ENCODE measurements at places on chromosomes 6 and 20.

DNA sequence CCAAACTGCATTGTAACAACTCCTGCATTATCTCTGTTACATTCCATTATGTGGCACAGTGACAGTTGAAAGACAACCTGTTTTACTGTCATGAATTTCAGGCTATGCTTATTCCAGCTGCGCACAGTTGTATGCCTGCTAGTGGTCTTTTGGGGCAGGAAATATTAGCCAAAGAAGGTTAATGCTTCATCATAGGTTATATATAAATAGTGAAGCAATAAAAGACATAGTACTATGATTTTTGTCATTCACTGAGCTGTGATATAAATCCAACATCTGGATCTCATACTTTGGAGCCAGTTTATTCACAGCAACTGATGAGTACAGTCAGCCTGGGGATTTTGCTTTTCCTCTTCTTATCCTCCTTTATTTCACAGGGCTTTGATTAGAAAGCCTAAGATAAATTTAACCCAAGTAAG, 55.6 kb downstream of the FILIP1 start:
- no peak for DNase-seq

GRCh38 chr6:131838051-131838450, 30.2 kb downstream of the ENPP1 start:
- no peak for DNase-seq

DNA sequence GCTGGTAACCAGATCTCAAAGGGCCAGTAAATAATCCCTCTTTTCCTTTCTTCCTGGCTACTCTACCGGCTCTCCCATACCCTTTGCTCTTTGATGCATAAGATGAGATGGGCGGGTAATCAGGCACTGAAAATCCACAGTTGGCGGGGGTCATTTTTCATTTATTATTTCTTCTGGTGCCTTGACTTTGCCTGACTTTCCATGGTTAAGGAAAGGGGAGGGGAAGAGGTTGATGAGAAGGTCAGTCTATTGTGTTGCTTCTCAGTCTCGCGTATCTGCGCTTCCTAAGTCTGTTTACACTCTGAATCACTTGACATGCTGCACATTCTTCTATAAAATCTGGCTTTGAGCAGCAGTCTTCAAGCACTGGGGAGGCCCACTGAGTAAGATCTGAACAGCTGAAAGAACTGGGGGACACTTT, 121.1 kb upstream of the HDGFL1 start:
- no peak for DNase-seq

DNA sequence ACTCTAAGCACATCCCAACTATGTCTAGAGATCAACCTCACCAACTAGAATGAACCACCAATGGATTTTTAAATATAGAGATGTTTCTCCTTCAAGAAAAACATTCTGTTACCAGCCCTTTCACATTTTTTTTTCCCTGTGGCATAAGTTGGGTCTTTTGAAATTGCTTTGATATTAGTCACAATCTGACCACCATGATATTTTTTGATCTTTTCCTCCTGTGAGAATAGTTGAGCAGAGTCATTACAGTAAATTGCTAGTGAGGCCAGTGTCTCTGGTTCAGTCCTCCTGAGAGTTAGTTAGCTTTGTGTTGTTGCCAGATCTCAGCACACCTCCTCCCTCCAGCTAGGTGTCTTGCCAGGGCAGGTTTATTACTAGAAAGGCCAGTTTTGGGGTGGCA, 79.7 kb upstream of the MYLIP start:
- no peak for DNase-seq

DNA sequence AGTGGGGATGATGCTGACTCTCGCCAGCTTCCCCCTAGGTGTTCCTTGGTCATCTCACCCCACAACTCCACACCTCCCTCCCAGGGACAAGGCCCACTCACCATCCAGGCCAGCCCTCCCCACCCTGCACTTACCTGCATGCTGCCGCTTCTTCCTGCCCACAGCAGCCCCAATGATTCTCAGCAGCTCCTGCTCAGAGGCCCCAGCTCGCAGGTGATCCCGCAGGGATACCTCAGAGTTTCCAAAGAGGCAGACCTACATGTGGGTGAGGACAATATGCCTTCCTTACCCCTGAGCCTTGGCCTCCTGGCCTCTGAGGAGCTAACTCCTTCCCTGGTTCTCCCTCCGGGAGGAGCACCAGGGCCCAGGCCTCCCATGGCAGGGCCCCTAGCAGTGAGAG, 24.6 kb downstream of the MOCS1 start:
- no peak for DNase-seq

All from C1 segment of cervical spinal cord (tissue), 14 donors.